ENCODE measurements at places on chromosomes 2 and 18.

DNA sequence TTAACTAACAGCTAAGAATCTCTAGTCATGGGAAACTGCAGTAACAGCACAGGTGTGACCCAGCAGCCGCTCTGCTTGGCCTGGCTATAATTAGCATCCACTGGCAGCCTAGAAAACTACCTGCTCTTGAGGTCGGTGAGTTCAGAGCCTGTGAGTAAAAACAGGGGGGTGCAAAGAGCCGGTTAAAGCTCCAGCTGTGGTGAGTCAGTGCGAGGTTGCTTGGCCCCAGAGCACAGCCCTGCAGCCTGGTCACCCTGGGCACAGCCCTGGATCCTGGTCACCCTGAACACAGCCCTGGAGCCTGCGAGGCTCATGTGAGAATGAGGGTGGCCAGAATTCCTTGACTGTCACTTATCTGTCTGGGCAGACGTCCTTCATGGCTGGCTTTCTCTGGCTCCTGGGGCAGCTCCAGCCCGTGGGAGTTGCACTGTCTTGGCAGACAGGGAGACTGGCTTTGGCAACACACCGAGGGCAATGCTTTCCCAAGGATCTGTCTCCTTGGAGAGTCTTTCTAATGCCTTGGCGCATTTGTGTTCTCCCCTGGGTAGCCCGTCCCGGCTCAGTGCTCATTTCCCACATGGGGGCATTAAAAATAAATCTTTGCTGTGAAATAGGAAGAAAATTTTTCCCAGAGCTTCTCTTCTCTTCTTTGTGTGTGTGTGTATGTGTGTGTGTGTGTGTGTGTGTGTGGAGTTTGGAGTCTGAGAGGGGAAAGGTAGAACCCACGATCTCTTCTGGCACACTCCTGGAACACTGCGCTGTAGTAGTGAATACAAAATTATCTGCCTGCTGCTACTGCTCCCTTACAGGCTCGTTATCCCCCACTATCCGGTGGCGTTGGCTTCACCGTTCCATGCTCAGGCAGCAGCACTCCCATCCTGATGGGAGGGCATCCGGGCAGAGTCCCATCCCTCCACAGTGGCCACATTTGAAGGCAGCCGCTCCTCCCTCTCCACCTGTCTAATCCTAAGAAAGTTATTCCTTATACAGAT, 250.2 kb upstream of the MEX3C start:
- peak; percentile 54 for DNase-seq

DNA sequence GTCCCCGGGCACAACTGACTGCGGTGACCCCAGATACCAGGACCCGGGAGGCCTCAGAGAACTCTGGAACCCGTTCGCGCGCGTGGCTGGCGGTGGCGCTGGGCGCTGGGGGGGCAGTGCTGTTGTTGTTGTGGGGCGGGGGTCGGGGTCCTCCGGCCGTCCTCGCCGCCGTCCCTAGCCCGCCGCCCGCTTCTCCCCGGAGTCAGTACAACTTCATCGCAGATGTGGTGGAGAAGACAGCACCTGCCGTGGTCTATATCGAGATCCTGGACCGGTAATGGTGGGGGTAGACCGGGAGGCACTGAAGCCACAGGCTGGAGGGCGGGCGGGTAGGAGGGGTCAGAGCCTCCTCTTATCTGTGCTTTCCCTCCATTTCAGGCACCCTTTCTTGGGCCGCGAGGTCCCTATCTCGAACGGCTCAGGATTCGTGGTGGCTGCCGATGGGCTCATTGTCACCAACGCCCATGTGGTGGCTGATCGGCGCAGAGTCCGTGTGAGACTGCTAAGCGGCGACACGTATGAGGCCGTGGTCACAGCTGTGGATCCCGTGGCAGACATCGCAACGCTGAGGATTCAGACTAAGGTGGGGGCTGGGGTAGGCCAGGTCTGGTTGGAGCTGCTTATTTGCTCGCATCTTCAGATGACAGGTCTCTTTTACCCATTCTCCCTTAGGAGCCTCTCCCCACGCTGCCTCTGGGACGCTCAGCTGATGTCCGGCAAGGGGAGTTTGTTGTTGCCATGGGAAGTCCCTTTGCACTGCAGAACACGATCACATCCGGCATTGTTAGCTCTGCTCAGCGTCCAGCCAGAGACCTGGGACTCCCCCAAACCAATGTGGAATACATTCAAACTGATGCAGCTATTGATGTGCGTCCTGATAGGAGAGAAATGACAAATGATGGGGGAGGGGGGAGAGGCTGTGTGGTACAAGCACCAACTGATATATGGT, 780 bp downstream of the HTRA2 start:
- peak; percentile 50 for DNase-seq

DNA sequence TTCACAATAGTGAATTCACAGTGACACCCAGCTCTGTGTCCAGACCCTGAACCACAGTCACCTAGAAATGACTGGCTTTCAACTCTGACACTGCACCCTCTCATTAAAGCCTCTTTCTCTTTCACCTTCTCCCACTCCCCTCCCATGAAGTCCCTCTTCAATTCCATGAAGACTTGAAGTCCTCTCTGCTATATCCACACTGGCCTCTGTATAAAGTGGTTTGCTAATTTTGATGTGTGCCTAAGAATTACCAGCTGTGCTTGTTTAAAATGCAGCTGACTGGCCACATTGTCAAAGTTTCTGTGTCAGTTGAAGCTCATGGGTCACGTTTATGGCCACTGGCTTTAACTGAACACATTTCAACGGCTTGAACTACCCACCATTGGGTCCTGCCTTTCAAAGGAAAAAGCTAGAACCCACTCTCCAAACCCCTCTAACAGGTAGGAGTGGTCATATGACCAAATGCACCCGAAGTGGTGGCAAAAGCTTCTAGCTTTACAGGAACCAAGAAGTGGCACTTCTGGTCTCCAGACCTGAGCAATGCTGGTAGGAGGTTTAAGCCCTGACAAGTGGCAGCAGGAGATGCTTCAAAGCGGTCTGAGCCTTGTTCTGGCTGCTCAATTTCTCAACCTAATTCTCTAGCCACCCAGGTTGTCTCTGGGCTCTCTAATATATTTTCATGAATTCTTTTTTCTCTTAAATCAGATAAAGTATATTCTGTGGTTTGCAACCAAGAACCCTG, 34.2 kb downstream of the B4GALT6 start:
- no peak for DNase-seq

DNA sequence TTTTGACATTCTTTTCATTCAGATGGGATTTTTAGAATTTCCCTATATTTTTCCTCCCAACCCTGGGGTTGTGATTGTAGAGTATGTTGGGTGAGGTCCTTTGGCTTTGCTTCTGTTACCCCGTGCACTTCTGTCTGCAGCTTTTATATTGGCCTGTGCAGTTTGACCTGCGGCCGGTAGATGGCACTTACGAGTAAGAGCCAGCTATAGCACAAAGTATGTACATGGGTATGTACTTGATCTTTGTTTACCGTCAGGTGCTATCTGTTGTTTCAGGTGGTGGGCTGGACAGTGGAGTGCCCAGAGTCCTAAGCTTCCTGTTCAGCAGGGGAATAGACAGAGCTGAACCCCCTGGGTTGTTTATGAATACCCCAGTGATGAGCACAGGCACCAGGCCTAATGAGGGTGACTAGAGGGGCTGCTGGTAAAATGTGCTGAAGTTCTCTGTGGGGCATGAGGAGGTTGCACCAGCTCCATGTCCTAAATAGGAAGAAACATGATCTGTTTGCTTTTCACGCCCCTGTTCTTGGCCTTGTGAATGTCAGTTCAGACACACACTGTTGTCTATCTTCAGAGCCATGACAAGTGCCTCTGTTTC, 58.9 kb upstream of the THUMPD2 start:
- DNase-seq, result no peak

- no peak for DNase-seq
These were observed 214.9 kb upstream of the TNP1 start for GRCh38 chr2:217074576-217075255.

DNA sequence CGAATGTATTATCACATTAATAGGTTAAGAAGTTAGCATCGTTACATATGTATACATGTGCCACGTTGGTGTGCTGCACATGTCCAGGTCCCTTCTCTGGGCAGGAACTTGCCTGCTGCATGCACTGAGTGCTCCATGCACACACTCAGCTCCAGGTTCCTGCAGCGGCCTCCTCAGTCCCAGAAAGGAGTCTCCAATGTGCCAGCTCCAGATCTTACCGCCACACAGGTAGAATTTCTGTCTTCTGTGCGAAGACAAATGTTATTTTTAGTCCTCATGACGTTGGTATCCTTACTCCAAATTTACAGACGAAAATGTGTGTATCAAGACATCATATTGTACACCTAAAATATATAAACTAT, 127.1 kb downstream of the GALR1 start:
- DNase-seq, result no peak

GRCh38 chr2:12442476-12442847, 274.3 kb upstream of the TRIB2 start:
- DNase-seq, result no peak

GRCh38 chr18:55339990-55340389, 248.0 kb downstream of the TCF4 start:
- DNase-seq, result no peak

GRCh38 chr18:75344161-75344560, 83.3 kb downstream of the SMIM21 start:
- no peak for DNase-seq

- no peak for DNase-seq
These were observed 23.7 kb upstream of the AP1S3 start for GRCh38 chr2:223860809-223861738.

- DNase-seq, result no peak
These were observed 114.1 kb upstream of the TRIB2 start for GRCh38 chr2:12602661-12603060.

DNA sequence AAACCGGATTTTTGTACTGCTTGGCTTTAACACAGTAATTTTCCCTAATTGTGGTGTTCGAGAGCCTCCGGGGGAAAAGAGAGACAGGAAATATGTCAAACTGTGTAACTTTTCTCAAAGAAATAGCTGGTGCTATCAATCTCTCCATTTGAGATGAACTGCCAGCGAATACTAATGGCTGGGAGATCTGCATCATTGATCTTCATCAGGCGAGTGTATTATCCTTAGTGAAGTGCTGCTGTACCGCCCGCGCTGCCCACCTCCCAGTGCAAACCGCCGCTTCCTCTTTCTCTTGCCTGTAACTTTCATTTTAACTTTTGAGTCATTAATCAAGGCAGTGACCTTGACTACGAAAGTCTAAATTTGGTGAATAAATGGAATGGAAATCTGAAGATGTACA, 246.1 kb upstream of the ST6GAL2 start:
- no peak for DNase-seq

Measured in amygdala (tissue), 56 donors.